ENCODE measurements at places on chromosomes 11 and 22. TPM values are rescaled to one million over a fixed set of nuclear protein-coding genes. Genes with fewer than 3 reads are reported as not detected.

GAS2 gene
- 41.5 TPM for total RNA-seq

TIMP3 gene
- 300 TPM for total RNA-seq

IZUMO1R gene
- not detected for total RNA-seq

SEC14L2 gene
- 14.0 TPM for total RNA-seq

TRPT1 gene
- 74.7 TPM for total RNA-seq

P2RY2 gene
- 4.5 TPM for total RNA-seq

HORMAD2 gene
- total RNA-seq = not detected

FERMT3 gene
- 17.2 TPM for total RNA-seq

CHRDL2 gene
- not detected for total RNA-seq

ANGPTL5 gene
- 0.60 TPM for total RNA-seq

ARHGAP8 gene
- 2.9 TPM for total RNA-seq

PLA2G3 gene
- total RNA-seq = not detected

EIF3L gene
- 291 TPM for total RNA-seq

OR6T1 gene
- total RNA-seq = not detected

ZC3H7B gene
- total RNA-seq = 55.9 TPM

NTM gene
- total RNA-seq = 11.4 TPM

ZNF143 gene
- total RNA-seq = 32.4 TPM

TPBGL gene
- 1.5 TPM for total RNA-seq

PIWIL4 gene
- total RNA-seq = 8.7 TPM

KCNK7 gene
- 0.63 TPM for total RNA-seq

FRMD8 gene
- 147 TPM for total RNA-seq

EFCAB6 gene
- total RNA-seq = 3.3 TPM

BBOX1 gene
- total RNA-seq = not detected

C11orf65 gene
- total RNA-seq = not detected

OR6X1 gene
- total RNA-seq = not detected

DGCR6L gene
- total RNA-seq = 59.8 TPM

TMEM151A gene
- not detected for total RNA-seq

TUBA8 gene
- 5.7 TPM for total RNA-seq

KRTAP5-2 gene
- not detected for total RNA-seq

OR4B1 gene
- not detected for total RNA-seq

NOX4 gene
- total RNA-seq = 38.4 TPM

ZMAT5 gene
- total RNA-seq = 25.2 TPM
